NCI-H748 treated with DMSO at 0.1 percent for 48 hours (cell line): ENCODE measurements at places on chromosomes 13 and 19.

DNA sequence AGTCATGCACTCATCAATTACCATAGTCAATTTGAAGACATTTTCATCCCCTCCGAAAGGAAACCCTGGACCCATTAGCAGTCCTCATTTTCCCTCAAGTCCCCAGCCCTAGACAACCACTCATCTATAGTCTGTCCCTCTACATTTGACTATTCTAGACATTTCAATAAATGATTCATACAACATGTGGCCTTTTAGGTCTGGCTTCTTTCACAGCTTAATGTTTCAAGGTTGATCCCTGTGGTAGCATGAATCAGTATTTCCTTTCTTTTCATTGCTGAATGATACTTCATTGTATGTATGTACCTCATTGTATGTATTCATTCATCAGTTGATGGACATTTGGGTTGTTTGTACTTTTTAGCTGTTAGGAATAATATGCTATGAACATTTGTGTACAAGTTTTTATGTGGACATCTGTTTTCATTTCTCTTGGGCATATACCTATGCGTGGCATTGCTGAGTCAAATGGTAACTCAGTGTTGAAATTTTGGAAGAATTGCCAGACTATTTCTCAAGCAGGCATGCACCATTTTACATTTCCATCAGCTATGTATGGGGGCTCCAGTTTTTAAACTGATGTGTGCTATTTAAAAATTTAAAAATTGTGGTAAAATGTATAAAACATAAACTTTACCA is 18.4 kb downstream of the SPATA13 start:
- DNase-seq: no peak

- DNase-seq: no peak
Observed at GRCh38 chr13:21402586-21403307, 56.4 kb downstream of the ZDHHC20 start.

DNA sequence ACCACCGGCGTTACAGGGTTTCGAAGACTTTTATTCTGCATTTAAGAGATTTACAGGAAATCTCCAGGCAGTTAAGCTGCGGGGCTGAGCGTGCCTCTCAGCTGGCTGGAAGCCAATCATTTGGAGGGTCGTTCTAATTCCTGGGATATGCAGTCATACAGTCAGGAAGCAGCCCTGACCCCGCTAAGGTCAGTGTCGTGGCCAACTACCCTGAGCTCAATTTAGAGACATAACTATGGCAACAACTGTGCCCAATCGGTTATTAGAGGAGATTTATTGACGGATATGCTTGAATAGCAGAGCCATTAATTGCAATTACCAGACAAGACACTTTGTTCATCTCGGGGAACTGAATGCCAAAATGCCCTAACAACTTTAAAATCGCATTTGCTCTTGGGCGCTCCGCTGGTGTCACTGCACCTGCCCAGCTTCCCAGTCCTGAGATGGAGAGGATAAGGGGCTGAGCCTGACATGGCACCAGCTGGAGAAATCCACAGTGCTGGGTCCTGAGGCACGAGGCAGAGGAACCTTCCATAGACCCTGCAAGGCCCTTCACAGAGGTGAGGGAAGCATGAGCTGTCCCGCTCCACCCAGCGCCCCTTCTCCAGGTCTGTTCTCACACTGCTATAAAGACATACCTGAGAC is 15.1 kb upstream of the ZNF507 start:
- DNase-seq: no peak

DNA sequence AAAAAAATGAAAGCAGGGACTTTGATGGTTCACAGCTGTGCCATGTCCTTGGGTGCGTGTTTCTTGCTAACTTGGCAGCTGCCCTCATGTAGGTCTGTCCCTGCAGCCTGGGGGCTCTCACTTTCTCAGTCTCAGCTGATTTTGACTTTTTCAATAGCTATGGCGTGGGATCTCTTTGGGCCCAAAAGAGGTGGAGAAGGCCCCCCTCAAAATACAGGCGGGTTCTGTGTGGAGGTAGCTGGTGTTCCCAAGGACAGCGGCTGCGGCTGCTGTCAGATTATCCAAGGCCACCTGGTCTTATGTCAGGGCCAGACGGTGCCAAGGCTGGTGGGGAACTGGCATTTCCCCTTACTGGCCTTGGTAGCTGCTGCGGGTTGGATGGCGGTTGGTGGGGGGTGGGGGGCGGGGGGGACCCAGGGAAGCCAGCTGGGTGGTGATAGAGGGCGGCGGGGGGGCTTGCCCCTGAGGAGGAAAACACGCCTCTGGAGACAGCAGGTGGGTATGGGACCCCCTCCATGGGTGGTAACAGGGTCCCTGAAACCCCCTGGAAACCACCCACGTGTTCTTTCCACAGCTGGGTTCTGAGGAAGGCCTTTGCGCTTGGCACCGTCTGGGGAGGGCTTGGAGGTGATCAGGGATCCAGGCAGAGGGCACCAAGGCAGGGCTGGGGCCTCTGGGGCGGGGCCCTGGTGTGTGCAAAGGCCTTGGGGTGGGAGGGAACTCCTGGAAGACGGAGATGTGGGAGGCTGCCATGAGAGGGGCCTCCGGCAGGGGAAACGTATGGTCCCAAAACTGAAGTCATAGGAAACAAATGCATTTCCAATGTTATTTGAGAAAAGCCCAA is 4.1 kb downstream of the TIMM13 start:
- DNase-seq: no peak

GRCh38 chr13:34634448-34634847 is 307.6 kb upstream of the NBEA start:
- no peak for DNase-seq

GRCh38 chr19:3003046-3003445 is 25.7 kb downstream of the TLE6 start:
- DNase-seq: no peak

DNA sequence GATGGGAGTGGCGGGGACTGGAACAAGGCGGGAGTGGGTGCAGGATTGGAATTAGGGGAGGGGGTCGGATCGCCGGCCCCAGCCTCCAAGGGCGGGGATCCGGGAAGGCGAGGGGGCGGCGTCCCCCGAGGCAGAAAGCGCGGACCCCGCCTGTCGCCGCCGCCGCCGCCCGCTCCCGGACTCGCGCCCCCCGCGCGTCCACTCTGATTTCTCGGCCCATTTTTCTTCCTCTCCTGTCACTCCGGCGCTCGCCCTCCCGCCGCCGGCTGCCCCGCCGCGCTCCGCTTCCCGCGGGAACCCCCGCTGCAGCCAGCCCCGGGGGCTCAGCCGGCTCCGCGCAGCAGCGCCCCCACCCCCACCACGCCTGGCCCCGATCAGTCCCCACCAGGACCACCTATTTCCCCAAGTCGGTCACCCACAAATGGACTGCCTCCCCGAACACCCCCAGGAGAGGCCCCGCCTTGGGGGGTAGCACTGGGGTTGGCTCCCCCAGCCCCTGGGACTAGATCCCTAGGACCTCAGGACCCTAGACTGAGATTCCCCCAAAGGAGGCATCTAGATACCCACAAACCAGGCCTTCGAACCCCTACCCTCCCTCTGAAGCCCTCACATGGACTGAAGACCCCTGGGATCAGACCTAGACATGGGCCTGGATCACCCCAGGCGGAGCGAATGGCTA is 12.6 kb upstream of the ERFL start:
- DNase-seq: no peak

DNA sequence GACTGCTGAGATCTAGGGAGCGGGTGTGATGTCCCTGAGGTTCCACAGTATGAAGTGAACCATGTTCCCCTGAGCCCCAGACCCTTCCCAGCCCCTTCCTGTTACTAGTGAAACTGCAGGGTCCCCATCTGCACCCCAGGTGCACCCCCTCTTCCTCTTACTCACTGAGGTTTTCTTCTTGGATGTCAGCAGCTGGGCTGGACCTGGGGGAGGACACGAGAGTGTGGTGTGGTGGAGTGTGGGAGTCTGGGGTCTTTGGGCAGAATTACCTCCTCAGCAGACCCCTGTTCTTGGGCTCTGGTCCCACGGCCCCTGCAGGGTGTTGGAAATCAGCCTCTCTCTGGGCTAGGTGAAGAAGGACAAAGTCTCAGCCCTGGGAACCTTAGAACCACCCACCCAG is 3.3 kb upstream of the LILRA6 start:
- DNase-seq: no peak

DNA sequence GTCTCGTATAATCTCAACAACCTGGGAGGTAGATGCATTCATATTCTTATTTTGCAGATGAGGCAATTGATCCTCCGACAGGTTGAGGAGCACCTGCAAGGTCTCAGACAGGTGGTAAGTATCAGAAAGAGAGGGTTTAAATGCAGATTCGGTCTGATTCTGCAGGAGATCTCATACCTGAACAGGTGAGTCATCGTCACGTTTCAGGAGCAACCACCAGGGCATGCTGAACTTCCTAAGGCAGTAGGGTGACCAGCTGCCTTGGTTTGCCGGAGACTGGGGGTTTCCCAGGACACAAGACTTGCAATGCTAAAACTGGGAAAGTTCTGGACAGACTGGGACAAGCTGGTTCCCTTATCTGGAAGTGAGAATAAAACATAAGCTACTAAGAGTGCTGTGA is 68.8 kb upstream of the TSHZ3 start:
- DNase-seq: no peak

GRCh38 chr13:65679240-65679639 is 1550.9 kb downstream of the PCDH9 start:
- no peak for DNase-seq

GRCh38 chr13:110581506-110582185 is 20.1 kb upstream of the RAB20 start:
- no peak for DNase-seq

DNA sequence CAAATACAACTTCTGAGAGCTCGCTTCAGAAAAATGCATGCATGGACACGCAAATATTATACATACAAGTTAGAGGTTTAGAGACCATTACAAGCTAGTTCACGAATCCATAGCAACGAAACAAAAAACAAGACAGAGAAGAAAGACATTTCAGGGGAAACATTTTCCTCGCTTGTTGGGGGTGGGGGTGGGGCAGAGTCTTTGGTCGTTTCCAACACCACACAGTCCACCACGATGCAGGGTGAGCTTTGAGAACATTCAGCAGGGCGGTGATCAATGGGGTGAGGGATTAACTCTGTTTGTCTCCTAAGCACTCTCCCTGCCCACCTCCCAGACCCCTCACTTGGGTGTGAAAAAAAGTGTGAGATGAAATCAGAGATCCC is 651 bp downstream of the OXGR1 start:
- no peak for DNase-seq

DNA sequence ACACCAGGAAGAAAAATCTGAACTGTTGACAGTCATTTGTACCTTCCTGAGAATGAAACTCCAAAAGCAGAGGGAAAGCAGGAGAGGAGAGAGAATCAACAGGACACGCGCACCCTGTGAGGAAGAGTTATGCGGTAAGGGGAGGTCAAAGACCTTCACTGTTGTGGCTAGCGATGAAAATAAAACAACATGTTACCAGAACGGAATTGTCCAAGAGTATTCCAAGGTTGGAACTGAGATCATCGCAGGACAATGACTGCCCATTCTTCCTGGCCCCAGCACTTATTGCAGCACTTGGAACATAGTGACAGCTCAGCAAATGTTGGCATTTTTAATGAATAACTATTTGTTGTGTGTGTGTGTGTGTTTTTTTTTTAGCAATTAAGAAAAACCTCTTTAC is 176.0 kb upstream of the TSC22D1 start:
- no peak for DNase-seq

GRCh38 chr19:19595171-19595701 is 23.3 kb downstream of the PBX4 start:
- no peak for DNase-seq

- DNase-seq: peak; percentile 24
Observed at GRCh38 chr19:11130824-11131455, 24.6 kb downstream of the SPC24 start.

- no peak for DNase-seq
Observed at GRCh38 chr13:69283837-69284236, 823.8 kb upstream of the ATXN8OS start.

- no peak for DNase-seq
Observed at GRCh38 chr13:97280478-97280877, 58.3 kb downstream of the MBNL2 start.

DNA sequence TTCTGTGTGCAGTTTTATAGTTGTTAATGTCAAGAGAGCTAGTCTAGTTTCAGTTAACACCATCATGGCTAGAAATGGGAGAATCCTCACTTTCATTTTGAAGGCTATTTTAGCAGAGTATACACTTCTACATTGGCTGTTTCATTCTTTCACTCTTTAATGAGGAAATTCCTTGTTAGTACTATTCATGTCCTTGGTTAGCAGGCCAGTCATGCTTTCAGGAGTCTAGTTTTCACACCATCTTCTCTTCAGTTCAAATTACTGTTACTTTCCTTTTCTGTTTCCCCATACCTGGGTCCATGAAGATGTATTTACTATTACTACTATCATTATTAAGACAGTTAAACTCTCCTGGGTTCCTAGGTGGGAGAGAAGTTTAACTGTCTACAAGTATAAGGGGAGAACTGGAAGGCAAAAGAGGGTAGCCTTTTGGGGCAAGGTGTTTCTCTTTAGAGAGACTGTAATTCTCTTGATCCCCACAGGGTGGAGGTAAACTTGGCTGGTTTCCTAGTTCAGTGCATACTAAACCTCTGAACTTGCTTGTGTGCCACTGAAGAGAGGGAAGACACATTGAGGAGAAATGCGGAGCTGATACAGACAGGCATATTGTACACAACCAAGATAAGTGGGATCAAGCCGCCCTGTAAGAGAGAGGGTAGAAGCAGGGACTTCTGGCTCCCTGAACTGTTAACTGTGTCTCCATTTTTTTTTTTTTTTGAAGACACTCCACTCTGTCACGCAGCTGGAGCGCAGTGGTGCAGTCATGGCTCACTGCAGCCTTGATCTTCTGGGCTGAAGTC is 41.3 kb upstream of the IGFL4 start:
- peak; percentile 60 for DNase-seq

DNA sequence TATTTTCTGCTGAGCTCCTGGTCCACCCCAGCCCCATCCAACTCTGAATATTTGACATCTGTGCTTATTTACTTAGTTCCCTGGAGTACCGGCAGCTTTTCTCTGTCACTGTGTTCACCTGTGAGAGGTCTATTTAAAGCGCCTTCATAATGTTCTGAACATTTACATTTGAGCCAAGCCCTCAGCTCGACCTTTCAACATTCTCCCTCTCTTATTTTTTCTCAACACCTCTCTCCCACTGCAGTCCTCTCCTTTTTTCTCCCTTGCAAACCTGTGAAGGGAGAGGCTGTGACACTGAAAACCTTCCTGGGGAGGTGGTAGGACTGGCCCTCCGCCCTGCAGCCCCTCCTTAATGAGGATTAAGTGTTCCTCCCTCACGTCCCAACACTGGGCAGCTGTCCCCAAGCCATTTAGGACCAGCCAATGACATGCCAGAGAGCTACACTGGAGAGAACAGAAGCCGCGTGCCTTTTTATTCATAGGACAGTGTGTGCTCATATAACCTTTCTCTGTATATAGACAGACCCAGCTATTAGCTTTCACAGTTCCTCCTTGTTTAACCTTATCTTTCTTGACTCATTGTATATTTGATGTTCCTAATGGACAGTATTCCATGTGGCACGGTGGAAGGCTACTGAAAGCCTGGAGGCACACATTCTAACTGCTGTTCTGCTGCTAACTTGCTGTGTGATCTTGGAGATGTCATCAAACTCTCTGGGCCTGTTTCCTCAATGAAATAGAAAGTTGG is 134.8 kb downstream of the NUFIP1 start:
- DNase-seq: peak; percentile 79

DNA sequence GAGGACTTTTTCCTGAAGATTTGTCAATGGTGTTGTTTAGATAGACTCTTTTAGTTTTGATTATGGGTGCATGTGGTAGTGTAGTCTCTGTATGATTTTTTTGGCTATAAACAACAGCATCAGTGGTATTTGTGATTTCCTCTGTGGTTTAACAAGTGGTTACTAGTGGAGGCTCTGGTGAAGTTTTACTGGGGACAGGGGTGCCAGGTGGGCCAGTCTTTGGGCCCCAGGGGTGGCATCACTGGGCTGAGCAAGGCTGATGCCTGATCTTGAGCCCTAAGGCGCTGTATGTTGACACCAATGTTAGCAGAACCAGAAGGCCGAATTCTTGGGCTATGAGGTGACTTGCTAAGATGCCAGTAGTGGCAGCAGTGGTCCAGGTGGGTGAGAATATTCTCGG is 811.4 kb downstream of the DACH1 start:
- DNase-seq: no peak
